CD4-positive, alpha-beta T cell treated with Interleukin-17A for 1 hour (primary cell): ENCODE measurements at places on chromosomes 1 and 21.
A peak's percentile ranks its signal among the peaks of the same experiment; 100 is the strongest.

- DNase-seq: no peak
Measured at GRCh38 chr1:184062640-184063286, 11.2 kb downstream of the TSEN15 start.

- DNase-seq: no peak
Measured at GRCh38 chr21:29423099-29423870, 124.6 kb downstream of the BACH1 start.

- no peak for DNase-seq
Measured at GRCh38 chr1:33089457-33089856, 8.5 kb downstream of the AZIN2 start.

- DNase-seq: no peak
Measured at GRCh38 chr1:34780528-34780927, 486 bp upstream of the GJB3 start.

- DNase-seq: no peak
Measured at GRCh38 chr1:70327306-70328076, 27.0 kb downstream of the ANKRD13C start.

DNA sequence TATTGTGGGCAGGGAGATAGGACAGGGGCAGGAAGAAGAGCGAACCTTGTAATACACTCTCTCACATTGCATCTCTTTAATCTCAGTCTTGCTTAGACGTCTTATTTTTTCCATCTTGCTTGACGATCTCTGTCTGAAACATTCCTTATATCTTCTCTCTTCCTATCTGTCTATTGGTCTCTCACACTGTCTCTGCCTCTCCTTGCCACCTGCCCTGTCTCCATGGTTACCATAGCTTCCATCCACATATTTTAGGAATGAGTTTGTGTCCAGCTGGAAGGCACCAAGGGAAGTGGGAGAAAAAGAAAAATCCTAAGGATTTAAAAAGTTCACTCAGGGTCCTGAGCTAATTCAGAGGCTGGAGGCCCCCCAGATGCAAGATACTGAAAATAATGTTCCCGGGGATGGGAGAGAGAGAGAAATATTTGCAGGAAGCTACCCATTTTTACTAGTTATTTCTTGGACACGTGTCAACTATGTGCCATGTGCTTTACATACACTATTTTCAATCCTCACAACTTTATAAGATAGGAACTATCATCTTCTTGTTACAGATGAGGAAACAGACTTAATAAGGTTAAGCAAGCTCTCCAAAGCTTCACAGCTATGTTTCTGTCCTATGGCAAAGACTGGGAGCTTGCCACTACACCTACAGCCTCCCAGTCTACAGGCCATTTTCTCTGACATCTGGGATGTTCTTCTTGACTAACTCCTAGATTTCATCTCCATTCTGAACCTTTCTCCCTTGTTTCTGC lies 933 bp downstream of the ANKRD34A start:
- DNase-seq: peak; percentile 5

DNA sequence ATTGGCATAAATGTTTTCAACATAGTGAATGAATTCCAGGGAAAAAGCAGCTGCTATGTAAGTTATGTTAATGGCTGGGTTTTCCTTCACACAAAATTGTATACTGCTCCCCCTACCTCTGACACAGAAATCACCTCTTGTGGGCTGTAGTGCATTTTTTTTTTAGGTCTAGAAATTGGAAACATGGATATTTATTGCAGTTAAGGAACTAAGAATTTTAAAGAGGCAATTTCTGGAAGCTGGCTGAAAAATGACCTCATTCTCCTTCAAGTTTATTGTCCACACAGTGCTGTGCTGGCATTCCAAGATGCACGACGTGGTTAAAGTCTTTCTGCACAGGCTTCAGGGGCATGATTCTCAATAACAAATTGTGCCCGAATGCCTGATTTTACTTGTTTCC lies 1424.2 kb downstream of the MRPL39 start:
- DNase-seq: no peak

DNA sequence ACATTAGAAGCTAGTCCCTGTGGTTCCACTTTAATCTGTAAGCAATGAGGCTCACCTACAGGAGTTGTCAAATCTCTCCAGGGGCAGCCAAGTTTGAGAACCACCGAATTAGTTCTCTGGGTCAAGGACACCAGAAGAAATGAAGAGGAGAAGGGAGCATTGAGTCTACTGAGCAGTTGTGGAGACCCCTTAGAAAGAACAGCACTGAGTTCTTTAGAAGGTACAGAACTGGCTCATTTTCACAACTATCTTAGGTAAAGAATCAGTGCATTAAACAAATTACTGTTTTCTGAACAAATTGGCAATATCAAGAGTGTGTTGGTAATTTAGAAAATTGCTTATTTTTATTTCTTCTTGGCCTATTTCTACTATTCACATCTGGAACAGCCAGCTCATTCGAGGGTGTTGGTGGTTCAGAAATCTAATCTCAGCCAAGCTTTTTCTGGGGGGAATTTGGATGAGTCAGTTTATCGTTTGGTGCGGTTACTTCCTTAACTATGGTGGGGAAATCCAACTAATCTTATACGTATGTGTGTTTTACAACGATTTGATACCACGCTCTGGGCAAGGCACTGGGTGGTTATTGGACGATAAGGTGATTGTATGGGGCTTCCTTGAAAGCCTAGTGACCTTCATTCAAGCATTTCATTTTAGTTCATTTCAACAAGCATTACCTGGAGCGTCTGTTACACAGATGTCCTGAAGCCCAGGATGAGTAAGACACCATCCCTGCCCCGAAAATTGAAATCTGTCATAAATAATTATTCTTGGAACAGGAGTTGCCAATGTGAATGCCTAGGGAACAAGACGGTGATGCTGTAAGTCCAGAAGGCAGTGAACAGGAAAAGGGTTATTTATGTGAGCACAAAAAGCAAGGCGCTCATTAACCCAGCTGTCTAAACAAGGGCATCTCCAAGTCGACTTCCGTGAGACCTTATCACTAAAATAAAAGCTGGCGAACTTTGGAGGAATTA lies 52.0 kb upstream of the TMPRSS2 start:
- no peak for DNase-seq

GRCh38 chr1:70980361-70980760 lies 67.3 kb downstream of the PTGER3 start:
- no peak for DNase-seq

DNA sequence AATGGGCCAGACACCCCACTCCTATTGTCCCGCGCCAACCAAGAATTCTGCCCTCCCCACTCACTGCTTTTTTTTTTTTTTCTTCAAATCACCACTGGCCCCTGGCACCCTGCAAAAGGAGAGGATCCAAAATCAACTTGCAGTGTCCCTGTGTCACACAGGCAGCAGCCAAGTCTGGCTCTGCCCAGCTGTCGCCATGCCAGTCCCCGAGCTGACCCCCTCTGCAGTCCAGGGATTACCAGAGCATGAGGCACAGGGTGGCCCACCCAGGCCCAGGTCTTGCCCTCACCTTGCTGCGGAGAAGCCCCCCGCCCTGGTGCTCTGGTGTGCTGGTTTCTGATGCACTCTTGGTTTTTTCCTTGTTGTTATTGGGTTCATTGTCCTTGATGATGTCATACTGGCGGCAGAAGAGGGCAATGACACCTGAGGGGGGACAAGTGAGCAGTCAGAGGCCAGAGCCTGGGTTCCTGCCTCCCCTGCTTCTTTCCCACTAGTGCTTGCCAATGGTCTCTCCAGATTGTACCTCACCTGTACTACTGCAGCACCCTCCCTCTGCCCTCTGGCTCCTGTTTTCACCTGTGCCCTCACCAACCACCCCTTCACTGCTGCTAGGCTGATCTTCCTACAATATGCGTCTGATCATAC lies 6.2 kb downstream of the FNDC5 start:
- no peak for DNase-seq

- no peak for DNase-seq
Measured at GRCh38 chr1:63628607-63629006, 35.4 kb downstream of the PGM1 start.

DNA sequence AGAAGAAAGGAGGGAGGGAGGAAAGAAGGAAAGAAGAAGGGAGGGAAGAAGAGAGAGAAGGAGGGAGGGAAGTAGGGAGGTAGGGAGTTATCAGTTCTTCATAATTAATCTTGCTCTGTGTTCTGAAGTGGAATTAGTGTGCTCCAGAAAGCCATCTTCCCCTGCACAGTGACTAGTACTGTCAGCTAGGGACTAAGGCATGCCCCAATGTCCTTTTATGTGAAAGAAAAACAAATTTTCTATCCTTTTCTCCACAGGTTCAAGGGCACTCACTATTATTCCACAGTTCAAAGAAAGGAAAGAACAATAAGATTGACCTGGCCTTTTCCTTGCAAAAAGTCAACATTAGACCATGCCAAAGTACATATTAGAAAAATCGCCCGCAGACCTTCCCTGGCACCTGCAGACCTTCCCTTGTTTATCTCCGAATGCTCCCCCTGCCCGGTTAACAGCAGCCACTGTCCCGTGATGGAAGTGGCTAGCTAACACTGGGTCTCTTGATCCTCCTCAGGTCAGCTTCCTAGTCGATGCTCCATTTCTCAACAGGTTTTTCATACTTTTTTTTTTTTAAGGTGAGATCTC lies 107.2 kb upstream of the EDEM3 start:
- DNase-seq: no peak

- no peak for DNase-seq
Measured at GRCh38 chr1:206705726-206706297, 21.1 kb downstream of the MAPKAPK2 start.

- DNase-seq: no peak
Measured at GRCh38 chr1:37410815-37411214, 63.6 kb upstream of the ZC3H12A start.

GRCh38 chr21:39531840-39532239 lies 80.1 kb downstream of the SH3BGR start:
- DNase-seq: no peak

- no peak for DNase-seq
Measured at GRCh38 chr21:34843562-34843961, 174.8 kb downstream of the CLIC6 start.

DNA sequence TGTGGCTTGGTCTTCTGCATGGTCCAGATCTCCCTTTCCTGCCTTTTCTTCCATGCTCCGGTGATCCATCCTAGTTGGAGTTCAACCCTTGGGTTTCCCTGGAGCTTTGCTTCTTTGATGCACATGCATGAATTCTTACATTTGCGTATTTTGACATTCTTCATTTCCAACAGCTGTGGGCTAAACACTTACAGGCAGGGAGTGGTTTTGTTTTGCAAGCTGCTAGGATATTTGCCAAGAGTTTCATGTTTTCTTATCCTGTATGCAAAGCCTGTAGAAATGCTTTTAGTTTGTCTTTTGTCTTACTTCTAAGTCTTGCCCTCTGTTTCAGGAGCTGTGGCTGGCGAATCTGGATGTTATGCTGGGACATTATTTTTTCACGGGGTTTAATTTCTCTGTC lies 90.3 kb upstream of the PAXBP1 start:
- no peak for DNase-seq

GRCh38 chr1:223473601-223474344 lies 80.6 kb downstream of the CCDC185 start:
- no peak for DNase-seq

DNA sequence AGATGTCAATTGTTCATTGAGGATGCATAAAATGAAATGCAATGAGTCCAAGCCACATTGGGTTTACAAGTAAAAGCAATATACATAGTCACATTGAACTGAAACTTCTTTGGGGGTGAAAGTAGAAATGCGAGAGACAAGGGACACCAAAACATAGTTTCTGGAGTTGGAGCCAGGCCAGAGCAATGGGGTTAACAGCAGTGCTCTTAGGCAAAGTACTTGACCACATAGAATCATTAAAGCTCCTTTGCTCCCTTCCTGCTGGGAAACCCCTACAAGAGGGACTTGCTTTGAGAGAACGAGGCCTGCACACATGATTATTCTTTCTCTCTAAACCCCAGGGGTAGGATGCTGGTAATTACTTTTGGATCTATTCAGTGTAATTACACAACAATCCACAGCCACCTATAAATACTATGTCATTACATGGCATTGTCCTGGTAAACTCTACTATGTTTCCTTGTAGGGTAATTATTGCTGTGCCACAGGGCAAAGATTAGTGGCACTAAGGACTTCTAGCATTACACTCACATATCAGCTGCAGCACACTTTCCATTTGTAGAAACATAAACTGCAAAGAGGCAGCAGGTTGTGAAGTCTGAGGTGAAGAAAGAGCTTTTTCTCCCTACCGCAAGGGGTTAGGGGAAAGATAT lies 421.6 kb upstream of the PBX1 start:
- DNase-seq: no peak

GRCh38 chr1:3473381-3473844 lies 18.9 kb downstream of the ARHGEF16 start:
- DNase-seq: no peak

- DNase-seq: no peak
Measured at GRCh38 chr1:76593618-76594017, 273.7 kb upstream of the ST6GALNAC5 start.

- no peak for DNase-seq
Measured at GRCh38 chr1:33327587-33328325, 6.9 kb upstream of the A3GALT2 start.

GRCh38 chr1:221779771-221780170 lies 37.9 kb upstream of the DUSP10 start:
- DNase-seq: no peak

GRCh38 chr1:53310847-53311681 lies 16.8 kb downstream of the LRP8 start:
- DNase-seq: no peak

GRCh38 chr21:18252680-18253079 lies 8.0 kb downstream of the CHODL start:
- DNase-seq: no peak
